Activated T-cell treated with anti-CD3 and anti-CD28 coated beads, Interleukin-2, amount 50 U/mL, for 48 hours (primary cell): ENCODE measurements at places on chromosomes 4 and X.

- no peak for DNase-seq
Measured at GRCh38 chr4:111775556-111776297, 369.5 kb upstream of the FAM241A start.

- no peak for DNase-seq
Measured at GRCh38 chr4:87540146-87541058, 11.2 kb upstream of the SPARCL1 start.

DNA sequence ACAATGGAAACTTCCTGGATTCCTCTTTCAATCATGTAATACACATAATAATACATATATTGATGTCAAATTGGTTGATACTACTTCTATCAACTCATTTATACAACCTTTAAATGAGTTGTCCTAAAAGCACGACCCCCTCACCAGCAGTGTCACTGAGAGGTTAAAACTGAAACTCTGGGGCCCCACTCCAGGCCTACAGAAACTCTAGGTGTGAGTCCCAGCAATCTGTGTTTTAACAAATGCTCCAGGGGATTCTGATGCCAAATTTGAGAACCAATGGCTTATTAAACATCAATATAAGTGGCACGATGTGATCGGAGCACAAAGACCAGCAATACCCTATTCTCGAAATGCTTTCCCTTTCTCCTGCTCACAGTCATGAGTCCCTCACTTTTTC, 47.9 kb downstream of the ATP8A1 start:
- DNase-seq: peak; percentile 38

DNA sequence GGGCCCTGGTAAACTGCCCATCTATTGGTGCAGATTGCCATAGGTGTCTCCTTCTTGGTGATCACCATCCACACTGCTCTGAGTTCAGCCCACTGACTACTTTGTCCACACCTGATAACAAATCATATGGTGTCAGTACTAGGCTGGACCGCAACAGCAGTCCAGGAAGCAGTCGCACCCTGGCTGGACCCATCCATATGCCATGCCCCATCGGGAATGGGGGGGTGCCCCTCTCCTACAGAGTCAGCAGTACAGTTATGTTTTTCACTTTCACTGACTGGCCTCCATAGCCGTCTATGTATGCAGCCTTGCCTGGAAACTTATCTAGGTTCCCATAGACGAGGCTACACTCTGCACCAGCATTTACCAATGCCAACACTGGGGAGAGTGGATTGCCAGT, 226.1 kb downstream of the ADGRL3 start:
- no peak for DNase-seq

DNA sequence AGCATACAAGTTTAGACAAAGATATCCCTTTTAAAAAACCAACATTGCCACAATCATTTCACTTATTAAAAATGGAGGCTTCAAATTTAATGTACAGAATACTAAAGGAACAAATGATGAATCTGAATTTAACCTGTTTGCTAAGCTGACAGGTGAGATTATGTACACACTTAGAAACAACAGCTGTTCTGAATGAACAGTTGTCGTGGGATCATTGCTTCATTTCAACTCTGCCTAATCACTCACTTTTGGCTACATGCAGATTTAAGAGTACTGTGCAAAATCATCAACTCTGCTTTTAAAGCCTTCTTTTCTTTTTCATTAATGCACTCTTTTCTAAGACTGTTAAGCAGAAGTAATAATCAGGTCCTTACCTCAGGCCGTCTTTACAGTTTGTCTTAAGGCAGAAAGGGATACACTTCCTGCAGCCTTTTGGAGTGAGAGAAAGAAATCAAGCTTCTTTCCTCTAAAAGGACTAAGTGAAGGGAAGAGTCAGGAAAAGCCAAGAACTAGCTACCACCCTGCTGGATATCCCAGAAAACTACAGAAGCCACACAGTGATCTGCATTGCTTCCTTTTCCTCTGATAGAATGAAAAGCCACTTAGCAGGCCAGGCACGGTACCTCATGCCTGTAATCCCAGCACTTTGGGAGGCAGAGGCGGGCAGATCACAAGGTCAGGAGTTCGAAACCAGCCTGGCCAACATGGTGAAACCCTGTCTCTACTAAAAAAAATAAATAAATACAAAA, 54.7 kb upstream of the NPNT start:
- DNase-seq: no peak

- DNase-seq: no peak
Measured at GRCh38 chr4:14259936-14260335, 632.4 kb upstream of the BOD1L1 start.

DNA sequence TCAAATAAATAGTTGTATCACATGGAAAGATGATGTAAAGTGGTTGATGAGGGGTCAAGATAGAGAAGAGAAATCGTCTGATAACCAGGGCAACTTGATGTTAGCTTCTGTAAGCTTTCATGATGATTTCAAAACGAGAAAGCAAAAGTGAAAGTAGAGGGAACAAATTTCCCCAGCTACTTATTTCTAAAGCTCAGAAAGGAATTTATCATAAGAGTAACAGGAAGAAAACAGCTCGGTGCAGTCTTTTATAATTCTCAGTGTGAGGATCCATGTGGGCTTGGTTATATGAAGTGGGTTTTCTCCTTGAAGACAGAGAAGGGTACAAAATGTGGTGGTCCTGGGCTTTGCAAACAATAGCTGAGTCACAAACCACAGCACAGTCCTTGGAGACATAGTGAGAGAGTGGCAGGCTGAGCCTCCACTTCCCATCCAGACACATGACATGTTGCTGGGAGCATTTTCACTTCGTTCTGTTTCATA, 32.1 kb upstream of the GLRA2 start:
- DNase-seq: peak; percentile 24

GRCh38 chr4:65190780-65191179, 479.5 kb downstream of the EPHA5 start:
- DNase-seq: no peak

DNA sequence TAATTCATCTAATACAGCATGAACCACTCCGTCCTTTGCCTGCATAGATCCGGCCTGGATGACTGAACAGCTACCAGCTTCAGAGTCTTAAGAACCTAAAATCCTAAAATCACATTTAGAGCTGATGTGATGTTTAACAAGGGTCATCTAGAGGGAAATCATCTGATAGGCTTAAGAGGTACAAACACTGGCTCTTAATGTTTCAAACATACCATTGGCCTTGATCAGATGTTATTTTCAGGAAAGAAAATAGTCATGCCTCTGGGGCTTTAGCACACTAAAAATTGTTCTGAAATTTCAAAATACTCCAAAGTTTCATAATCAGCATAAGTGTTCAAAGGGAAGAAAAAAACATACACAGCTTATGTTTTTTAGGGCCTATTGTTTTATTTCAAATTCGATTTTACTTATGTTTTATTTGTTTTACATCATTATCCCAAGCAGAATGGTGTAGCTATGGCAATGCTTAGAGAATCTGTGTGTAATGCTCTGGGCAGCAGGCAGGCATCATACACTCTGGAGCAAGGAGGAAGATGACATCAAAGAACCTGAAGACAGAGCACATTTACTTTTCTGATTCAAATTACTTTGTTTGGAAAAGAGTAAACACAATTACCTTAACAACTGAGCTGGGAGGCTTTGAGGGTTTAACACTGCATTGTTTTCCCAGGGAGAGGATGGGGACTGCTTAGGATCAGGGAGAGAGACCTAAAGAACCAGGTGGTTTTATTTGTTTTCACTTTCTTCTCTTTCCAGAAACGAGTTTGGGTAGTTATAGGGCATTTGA, 25.3 kb upstream of the LEF1 start:
- DNase-seq: no peak

DNA sequence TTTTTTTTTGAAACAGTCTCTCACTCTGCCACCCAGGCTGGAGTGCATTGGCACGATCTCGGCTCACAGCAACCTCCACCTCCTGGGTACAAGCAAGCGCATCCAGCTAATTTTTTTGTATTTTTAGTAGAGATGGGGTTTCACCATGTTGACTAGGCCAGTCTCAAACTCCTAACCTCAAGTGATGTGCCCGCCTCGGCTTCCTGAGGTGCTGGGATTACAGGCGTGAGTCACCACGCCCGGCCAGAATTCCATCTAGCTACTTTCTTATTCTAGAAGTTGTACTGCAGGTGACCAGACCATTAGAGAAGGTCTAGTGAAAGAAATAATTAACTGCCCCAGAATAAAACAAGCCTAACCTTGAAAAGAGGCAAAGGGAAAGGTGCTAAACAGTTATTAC, 2.3 kb downstream of the LRBA start:
- peak; percentile 32 for DNase-seq

- DNase-seq: no peak
Measured at GRCh38 chr4:113117358-113117702, 67.9 kb downstream of the ANK2 start.

DNA sequence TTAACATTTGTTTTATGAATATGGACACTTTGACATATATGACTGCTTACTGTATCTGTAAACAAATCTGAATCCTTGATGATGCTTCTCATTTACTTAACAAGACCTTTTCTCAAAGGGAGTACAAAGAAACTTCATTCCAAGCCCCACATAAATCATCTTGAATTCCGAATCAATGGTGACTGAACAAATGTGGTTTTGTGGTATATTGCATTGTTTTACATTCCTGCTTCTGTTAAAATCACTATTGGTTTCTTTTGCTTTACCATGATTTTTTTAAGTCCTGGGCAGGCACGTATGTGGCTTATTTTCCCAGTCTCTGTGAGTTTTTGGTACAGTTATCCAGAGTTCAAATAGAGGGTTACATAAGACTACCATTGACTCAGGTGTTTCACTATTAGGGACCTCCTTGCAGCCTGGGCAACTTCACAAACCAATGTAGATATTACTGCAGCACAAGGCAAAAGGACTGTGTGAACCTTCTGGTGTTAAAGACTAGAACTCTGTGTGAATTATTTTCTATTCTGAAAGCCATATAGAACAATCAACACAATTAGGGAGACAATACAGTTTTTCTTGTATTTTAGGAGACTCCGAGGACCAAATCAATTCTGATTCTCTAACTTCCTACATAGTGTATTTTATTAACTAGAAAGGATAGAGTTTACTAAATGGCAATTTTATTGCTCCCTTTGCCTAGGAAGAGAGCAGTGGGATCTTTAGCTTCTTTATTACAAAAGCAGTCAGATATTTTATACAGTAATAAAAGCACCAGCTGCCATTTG, 196.4 kb downstream of the GALNTL6 start:
- no peak for DNase-seq

DNA sequence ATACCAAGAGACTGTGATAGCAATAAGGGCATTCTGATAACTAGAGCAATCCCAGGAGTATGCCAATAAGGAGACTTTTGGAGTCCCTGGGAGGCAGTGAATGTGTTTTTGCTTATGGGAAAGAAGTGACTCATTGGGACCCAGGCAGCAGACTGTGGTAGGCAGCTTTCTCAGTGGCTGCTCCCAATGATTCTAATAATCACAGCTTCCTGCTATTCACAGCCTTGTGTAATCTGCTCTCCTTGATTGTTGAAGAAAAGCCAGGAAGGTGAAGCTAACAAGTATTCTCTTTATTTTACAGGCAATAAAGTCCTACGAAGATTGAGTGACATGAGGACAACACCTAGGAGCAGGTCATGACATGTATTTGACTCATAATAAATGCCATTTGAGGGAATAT, 70.3 kb upstream of the DDX60 start:
- no peak for DNase-seq

DNA sequence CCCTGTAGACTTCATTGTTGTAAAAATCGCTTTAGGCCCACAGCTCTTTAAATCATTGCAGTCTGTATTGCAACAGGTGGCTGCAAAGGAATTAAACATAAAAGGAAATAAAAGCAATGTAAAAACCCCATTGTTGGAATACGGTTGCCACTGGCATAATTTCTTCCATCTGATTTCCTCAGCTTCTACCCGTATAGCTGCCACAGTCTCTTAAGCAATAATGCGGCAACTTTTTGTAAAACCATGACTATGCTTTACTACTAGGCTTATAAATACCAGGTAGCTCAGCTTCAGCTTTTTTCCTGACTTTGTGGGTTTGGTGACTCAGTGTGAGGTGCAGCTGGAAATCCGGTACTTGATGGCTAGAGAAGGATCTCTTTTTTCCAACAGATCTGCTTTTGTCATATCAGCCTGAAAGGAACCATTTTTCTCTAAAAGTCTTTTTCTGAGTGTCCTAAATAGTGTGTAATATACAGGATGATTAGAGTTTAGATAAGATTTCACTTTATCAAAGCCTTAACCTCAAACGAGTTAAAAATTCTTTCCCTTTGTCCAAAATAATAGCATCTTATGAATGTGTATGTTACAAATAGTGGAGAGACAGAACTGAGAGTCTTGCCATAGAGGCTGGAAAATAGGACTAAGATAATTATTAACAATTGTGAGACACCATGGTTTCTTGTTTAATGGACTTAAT, 268.0 kb downstream of the ADGRL3 start:
- no peak for DNase-seq

DNA sequence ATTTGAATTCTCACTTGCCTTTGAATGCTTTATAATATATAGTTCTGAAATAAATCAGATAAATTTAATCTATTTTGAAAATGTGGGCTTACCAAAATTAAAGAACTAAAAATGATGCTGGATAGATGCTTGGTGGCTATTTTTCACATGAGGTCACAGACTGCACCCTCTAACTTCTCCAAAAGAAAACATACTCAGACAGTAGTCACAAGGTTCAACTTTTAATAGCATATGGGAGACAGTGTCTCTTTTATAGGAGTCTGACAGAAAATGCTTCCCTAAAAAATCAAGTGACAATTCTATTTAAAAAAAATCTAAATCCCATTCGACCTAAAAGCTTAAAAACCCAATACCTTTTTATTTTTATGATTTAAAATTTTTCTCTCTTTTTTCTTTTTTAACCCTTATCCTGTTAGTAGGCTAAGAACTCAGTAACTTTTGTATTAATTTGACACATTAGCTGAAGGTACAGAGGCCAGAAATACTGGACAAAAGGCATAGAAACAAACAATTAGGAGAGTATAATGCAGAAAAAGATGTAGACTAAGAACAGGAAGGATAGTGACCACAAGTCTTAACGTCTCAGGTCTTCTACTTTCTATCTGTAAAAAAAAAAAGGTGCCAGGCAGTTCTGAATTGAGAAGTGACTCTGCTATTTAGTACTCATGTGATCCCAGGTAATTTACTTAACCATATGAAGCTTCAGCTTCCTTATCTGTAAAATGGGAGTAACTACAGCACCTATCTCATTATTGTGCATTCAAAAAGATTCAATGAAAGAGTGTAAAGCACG, 7.6 kb downstream of the TIGD4 start:
- no peak for DNase-seq

DNA sequence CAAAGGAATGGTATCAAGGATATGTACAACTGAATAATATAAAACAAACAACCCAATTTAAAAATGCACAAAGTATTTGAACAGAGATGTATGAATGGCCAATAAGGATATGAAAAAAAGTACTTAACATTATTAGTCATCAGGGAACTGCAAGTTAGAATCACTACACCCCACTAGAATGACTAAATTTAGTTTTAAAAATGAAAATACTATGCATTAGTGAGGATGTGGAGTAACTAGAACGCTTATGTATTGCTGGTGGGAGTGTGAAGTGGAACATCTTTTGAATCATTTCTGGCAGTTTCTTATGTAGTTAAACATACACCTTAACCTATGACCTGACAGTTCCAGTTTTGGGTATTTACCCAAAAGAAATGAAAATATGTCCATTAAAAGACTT, 13.0 kb upstream of the SLC16A2 start:
- DNase-seq: no peak

GRCh38 chr4:116952530-116953136, 132.7 kb downstream of the TRAM1L1 start:
- DNase-seq: no peak
